ENCODE measurements at places on chromosomes 5 and 9. TPM values are rescaled to one million over a fixed set of nuclear protein-coding genes. Genes with fewer than 3 reads are reported as not detected.

Gene PCDHGC5
- not detected for total RNA-seq

Gene TSLP
- 0.11 TPM for total RNA-seq

Gene KCNV2
- not detected for total RNA-seq

Gene TMEM38B
- 45.9 TPM for total RNA-seq

Gene AQP3
- total RNA-seq = not detected

Gene ANKRD34B
- not detected for total RNA-seq

Gene FOXD4L6
- not detected for total RNA-seq

Gene FCHO2
- 8.9 TPM for total RNA-seq

Gene SLC27A6
- total RNA-seq = 3.2 TPM

Gene IFT74
- total RNA-seq = 7.1 TPM

Gene MAN1B1
- 51.8 TPM for total RNA-seq

Gene CAPSL
- total RNA-seq = not detected

Gene RASGEF1C
- total RNA-seq = not detected

Gene PCDHGA7
- total RNA-seq = 0.91 TPM

Gene PCDHGC3
- 45.5 TPM for total RNA-seq

Gene ADAMTS13
- 0.24 TPM for total RNA-seq

Gene PELO
- total RNA-seq = 12.8 TPM

Gene CDX1
- total RNA-seq = 1.8 TPM

Gene F2RL2
- total RNA-seq = 1.3 TPM

Gene CDKN2A
- total RNA-seq = 290 TPM

Gene TRIP13
- 108 TPM for total RNA-seq

Gene MYOZ3
- total RNA-seq = not detected

Gene EPB41L4A
- 0.11 TPM for total RNA-seq

Gene PCDHB5
- total RNA-seq = 27.3 TPM

Gene S1PR3
- total RNA-seq = 12.5 TPM

Gene PAEP
- total RNA-seq = not detected

Gene PLPP7
- total RNA-seq = not detected

Gene CNTFR
- not detected for total RNA-seq

Gene ARL14EPL
- total RNA-seq = not detected

Gene NNT
- 108 TPM for total RNA-seq

Gene ECPAS
- 35.7 TPM for total RNA-seq

Gene ZNF618
- total RNA-seq = 1.1 TPM

Gene LOX
- 3.5 TPM for total RNA-seq

Gene OR1Q1
- not detected for total RNA-seq

Gene KCTD16
- total RNA-seq = under 0.01 TPM

Gene SLC6A7
- total RNA-seq = not detected

Gene RALGPS1
- total RNA-seq = 2.4 TPM

Gene C5orf46
- total RNA-seq = 4.3 TPM

Gene RNF130
- not detected for total RNA-seq

Gene PTGER4
- total RNA-seq = 27.6 TPM

Gene IQGAP2
- not detected for total RNA-seq

Gene DMGDH
- total RNA-seq = not detected

Gene NUP214
- 9.9 TPM for total RNA-seq

Gene MYMK
- not detected for total RNA-seq

Gene TAF11L5
- total RNA-seq = not detected

Gene ARSI
- 0.21 TPM for total RNA-seq

Gene GPX8
- 136 TPM for total RNA-seq

Gene PCDHA7
- 0.03 TPM for total RNA-seq

Gene AK8
- total RNA-seq = 0.13 TPM

Gene RNF38
- 8.8 TPM for total RNA-seq

Gene TMEM215
- not detected for total RNA-seq

Gene LMBRD2
- total RNA-seq = 15.3 TPM

Gene BAAT
- not detected for total RNA-seq

Gene VCAN
- 46.0 TPM for total RNA-seq

Gene TMEM245
- total RNA-seq = 26.6 TPM

Gene PRDM9
- total RNA-seq = not detected
